ENCODE measurements at places on chromosomes 5 and 9. TPM values are rescaled to one million over a fixed set of nuclear protein-coding genes. Genes with fewer than 3 reads are reported as not detected.

Gene AK8
- not detected for total RNA-seq

Gene FCHO2
- total RNA-seq = 25.9 TPM

GRCh38 chr5:132089363-132089762, 15.8 kb downstream of the CSF2 start:
- no peak for DNase-seq

GRCh38 chr5:57939771-57940170, 457.2 kb upstream of the ACTBL2 start:
- DNase-seq = no peak

GRCh38 chr9:96192710-96193109, 109.3 kb downstream of the HSD17B3 start:
- DNase-seq = no peak

- no peak for DNase-seq
Measured at GRCh38 chr5:101103874-101104273, 200.8 kb upstream of the ST8SIA4 start.
